Stimulated activated CD8-positive, alpha-beta memory T cell treated with anti-CD3 and anti-CD28 coated beads, Interleukin-2, amount 100 ng/mL, for 1 hour (primary cell): ENCODE measurements at places on chromosomes 5 and 9.

DNA sequence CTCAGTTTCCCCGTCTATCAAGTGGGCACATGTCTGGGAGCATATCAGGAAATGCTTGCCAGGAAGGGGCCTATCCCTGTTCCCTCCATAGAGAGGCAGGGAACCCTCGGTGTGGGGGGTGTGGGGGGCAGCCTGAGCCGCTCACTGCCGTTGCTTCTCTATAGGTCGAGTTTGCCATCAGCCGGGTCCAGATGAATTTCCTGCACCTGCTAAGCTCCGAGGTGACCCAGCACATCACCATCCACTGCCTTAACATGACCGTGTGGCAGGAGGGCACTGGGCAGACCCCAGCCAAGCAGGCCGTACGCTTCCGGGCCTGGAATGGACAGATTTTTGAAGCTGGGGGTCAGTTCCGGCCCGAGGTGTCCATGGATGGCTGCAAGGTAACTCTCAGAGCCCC lies 13.8 kb upstream of the ORM1 start:
- DNase-seq, result no peak

GRCh38 chr5:110094548-110094947 lies 404.8 kb downstream of the MAN2A1 start:
- DNase-seq, result no peak

GRCh38 chr5:109239456-109239855 lies 170.3 kb downstream of the PJA2 start:
- DNase-seq, result no peak

DNA sequence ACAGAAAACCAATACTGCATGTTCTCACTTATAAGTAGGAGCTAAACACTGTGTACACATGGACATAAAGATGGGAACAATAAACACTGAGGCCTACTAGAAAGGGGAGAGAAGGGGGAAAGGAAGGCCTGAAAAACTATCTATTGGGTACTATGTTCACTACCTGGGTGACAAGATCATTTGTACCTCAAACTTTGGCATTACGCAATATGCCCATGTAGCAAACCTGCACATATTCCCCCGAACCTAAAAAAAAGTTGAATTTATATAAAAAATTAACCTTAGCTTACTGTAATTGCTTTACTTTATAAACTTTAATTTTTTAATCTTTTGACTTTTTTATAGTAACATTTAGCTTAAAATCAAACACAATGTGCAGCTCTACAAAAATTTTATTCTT lies 237.6 kb upstream of the ATP10B start:
- no peak for DNase-seq

GRCh38 chr5:63820577-63820976 lies 141.7 kb downstream of the HTR1A start:
- no peak for DNase-seq

DNA sequence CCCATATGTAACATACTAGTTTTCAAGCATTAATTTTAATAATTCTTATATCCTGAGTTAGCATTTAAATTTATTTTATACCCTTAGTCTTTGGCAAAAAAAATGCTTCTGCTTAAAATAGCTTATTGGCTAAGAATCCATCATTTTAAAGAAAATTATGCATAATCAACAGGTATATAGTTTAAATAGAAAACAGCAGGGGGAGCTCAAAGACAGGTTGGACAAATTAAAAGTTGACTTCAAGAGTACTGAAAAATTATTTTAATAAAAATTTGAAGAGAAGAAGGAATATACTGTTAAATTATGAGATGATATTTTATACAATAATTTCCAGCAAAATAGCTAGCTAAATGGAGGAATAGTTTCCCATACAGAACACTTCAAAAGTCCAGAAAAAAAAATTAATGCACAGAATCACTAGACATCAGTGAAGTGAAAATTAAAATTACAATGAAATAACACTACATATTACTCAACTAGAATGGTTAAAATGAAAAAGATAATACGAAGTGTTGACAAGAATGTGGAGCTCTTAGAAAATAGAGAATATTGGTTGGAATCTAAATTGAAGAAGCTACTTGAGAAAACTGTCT lies 387.1 kb downstream of the PDE4D start:
- no peak for DNase-seq

DNA sequence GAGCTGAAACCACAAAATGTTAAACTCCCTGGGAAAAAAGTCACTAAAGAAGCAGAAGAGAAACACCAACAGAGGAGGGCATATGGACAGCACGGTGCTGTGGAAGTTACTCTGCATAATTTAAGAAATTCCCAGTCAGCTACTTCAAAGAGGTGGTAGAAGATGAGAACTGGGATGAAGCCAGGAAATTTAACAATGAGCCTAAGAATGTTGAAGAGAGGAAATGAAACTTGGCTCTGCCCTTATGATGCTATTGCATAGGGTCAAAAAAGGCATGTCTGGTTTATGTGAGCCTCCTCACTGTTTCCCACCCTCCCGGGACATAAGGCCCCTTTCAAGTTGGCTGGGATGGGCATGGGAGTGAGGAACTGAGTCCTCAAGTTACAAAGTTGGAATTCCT lies 25.4 kb upstream of the SNX18 start:
- DNase-seq, result no peak

GRCh38 chr9:81145331-81145963 lies 543.9 kb downstream of the TLE1 start:
- DNase-seq, result no peak

GRCh38 chr5:59133764-59134261 lies 550.9 kb downstream of the RAB3C start:
- no peak for DNase-seq

DNA sequence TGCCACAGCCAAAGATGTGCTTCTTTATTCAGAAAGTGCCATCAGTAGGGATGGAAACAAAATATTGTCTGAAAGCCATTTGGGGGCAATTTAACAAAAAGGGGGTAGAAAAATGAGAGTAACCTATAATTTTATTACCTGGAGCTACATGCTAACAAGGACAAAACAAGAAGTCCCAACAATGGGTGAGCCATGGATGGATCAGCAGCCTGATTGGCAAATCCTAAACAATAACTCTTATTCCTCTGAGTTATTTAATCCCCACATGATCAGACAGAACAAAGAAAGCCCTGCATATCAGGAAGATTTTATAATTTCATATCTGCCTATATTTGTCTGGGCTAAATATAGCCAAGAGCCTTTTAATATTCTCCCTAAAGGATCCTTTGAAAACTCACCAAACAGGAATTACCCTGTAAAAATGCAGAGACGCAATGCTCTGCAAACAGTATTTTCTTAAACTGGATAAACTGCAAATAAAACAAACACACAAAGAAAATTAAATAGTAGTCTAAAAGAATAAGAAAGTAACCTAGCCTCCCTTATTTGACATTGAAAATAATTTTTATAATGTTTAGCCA lies 483.4 kb downstream of the ZNF608 start:
- DNase-seq, result no peak

- DNase-seq, result no peak
Observed at GRCh38 chr5:72597456-72597948, 90.3 kb upstream of the ZNF366 start.

DNA sequence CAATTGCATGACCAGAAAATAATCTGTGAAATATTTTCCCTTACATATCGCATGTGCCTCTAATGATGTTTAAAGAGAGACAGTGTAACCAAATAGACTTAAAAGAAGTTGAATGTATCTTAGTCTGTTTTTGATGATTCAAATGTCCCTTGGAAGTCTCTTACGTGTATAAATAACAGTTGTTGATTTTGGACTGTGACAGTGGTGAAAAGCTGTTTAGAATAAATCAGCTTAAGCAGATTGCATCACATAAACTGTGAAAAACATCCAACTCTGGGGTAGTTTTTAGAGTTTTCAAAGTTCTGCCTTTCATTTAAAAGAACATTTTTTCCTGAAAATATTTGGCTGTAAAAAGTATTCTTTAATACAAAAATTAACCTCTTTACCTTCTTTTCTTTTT lies 301.1 kb downstream of the PRR16 start:
- DNase-seq, result no peak

DNA sequence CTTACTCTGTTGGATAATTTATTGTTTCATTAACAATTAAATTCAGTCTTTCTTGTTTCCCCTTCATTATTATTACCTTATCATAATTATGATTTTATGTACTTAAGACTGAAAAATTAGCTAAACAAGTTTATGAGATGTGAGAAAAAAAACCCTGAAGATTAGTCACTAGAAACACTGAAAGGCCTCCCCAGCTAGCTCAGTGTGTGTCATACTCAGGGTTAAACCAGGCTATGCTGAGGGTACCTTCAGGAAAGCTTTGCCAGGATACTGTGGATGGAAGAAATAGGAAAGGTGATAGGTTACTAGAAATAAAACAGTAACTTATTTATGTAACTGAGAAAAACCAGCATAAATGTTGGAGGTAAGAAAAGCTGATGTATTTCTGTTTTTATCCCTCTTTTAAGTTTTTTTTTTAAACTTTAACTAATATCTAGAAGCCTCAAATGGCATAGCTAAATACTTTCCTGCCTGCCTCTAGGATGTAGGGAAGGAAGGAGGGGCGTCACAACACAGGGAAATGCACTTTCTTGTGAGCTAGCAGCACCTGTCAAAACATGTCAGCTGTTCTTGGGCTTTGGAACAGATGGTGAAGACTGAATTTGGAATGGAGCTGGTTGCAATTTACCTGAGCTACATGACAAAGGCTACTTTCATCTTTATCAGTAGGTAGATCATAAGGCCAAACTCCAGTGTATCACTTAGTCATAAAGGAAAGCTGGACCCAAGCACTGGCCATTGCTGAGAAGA lies 24.2 kb downstream of the NMRK1 start:
- DNase-seq, result no peak

- no peak for DNase-seq
Observed at GRCh38 chr5:138660051-138660572, 84.9 kb upstream of the HSPA9 start.
